Activated CD4-positive, alpha-beta T cell treated with anti-CD3 and anti-CD28 coated beads for 48 hours (primary cell): ENCODE measurements at places on chromosomes 12 and 14.

GRCh38 chr12:65147312-65147905 lies 22.0 kb upstream of the LEMD3 start:
- no peak for DNase-seq

DNA sequence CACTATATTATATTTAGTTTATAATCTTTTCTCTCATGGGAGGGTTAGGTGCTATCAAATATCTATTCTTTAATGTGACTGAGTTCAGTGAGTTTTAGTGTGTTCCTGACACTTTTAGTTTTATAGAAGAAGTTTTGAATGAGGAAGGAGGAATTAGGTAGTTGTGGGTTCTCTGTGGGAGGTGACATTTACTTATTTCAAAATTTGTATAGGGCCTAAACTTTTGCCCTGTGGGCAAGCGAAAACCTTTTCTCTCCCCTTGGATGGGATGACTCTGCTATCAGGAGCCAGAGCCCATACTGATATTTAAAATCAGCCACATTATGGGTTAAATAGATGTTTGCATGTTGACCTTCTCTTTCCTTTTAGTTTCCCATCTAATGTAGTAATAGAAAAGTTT lies 43.6 kb downstream of the SPATS2 start:
- DNase-seq, result no peak

DNA sequence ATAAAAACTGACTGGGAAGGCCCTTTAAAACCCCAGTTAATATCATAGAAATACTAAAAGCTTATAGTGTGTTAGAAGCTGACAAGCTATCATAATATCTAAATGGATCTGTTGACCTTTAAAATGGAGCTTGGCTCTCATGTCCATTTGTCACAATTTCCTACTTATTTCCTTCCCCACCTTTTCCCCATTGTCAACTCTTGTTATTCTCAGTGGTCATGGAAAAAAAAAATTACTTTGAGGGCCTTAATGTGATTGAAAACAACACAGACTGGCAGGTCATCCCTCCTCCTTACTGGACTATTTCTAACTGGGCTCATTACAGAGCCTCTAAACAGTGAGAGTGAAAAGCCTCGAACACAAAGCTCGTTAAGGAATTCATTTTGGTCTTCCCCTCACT lies 13.7 kb upstream of the WNK1 start:
- DNase-seq, result no peak

- DNase-seq, result no peak
Measured at GRCh38 chr12:29212682-29213403, 63.8 kb downstream of the FAR2 start.

GRCh38 chr12:33156042-33156441 lies 259.5 kb upstream of the PKP2 start:
- no peak for DNase-seq

DNA sequence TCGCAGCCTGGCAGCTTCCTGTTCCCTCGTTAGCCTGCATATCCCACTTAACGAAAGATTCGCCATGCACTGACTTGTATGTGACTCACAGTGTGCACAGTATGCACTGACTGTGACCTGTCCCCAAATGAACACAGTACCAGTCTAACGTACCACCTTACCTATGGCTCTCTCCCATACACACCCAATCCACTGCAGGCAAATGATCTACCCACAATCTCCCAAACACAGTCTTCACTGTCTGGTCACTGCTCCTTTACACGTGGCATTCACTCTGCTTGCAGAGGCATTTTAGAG lies 163.5 kb upstream of the EEA1 start:
- DNase-seq, result no peak

DNA sequence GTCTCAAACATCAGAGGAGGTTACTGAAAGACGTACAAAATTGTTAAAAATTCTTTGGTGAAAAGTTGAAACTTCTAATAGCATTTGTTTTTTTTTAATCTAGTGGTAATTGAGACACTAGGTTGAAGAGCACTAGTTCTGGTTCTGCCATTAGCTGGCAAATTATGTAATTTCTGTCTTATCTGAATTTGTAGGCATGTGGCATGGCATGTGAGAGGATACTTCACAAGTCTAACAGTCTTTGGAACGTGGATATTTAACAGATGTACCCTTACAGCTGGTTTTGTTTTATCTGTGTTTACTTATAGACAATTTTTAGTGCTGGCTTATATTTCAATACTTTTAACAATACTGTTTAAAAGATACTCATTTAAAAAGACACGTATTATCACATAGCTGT lies 6.0 kb downstream of the SNAPC1 start:
- no peak for DNase-seq

- DNase-seq, result no peak
Measured at GRCh38 chr12:49086116-49086515, 8.5 kb downstream of the DHH start.

- no peak for DNase-seq
Measured at GRCh38 chr12:32450768-32451167, 51.4 kb downstream of the FGD4 start.

- no peak for DNase-seq
Measured at GRCh38 chr14:90452366-90452765, 55.5 kb downstream of the CALM1 start.

DNA sequence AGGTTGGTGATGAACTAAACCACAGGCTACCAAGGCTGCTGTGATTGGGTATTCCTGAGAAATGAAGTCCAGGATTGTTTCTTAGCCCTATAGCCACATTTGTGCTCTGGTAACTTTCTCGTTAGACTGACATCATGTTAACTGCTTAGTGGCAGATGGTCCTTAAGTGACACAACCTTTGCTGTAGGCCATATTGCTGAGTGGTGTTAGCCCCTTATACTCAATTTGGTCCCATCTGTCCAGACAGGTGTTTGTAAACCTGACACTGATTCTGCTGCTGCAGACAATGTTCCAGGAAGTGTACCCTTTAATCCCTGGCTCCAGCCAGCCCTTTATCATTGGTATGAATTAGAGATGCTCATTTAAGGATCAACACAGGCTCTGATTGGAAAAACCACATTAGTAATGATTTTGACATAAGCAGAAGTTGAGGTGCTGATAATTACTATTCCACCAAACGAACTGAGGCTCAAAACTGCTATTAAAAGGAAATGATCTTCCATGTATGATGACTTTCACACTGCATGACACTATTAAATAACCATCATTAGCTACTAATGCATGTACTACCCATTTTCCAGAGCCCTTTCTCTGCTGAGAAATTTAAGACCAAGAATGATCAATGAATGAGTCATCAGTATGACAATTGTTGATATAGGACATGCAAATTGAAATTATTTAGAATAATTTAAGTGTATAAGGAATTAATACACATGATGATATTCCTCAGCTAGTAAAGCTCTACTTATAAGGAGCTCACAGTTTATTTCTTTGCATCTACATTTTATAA lies 3.6 kb upstream of the SSTR1 start:
- DNase-seq, result no peak

DNA sequence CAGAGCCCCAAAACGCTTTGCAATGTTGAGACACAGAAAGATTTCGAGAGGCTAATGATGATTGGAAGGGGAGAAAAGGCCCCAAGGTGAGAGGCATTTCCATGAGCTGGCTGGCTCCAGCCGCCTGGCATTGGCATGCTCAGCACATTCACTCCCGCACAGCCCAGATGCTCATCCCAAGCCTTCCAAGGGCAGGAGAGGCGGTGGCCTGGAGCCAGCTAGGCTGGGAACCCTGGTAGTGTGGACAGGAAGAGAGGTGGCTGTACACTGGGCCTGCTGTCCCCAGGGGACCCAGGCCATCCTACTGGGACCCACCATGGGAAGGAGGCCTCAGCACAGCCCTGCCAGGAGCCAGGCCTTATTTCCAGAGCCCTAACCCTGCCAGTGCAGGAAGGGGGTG lies 72.2 kb downstream of the SPTB start:
- DNase-seq, result no peak

DNA sequence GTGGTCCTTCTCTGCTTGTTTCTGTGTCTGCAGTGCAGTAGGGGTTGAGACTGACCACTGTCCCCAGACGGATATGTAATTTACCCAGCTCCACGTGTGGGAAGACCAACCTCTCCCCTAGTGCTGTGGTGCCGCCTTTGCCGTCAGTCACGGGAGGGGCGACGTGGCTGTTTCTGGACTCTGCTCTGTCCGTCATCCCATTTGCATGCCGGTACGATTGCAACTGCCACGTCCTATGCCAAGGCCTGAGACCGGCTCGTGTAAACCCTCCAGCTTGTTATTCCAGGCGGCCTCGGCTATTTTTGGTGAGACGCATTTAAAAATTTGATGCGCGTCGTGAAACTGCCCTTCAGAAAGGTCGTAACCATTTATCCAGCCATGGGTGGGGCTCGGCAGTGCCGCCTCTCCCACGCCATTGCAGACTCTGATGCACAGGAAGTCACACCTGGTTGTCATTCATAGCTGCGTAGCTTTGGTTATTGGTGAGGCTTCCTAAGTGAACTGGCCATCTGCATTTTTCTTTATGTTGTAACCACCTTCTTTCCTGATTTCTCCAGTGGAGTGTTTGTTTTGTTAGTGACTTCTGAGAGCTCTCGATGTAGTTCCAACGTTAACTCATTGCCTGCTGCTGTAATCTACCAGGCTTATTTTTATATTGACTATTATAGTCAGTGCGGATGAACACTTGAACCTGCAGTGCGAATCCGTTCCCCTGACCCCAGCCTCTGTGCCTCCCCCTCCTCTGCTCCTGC lies 75.1 kb downstream of the ADGRD1 start:
- DNase-seq, result no peak

GRCh38 chr12:4943067-4943937 lies 33.6 kb downstream of the KCNA1 start:
- DNase-seq, result no peak

GRCh38 chr12:15404485-15404884 lies 82.2 kb downstream of the PTPRO start:
- DNase-seq, result no peak

GRCh38 chr12:113437729-113438100 lies 15.5 kb downstream of the SDSL start:
- no peak for DNase-seq

DNA sequence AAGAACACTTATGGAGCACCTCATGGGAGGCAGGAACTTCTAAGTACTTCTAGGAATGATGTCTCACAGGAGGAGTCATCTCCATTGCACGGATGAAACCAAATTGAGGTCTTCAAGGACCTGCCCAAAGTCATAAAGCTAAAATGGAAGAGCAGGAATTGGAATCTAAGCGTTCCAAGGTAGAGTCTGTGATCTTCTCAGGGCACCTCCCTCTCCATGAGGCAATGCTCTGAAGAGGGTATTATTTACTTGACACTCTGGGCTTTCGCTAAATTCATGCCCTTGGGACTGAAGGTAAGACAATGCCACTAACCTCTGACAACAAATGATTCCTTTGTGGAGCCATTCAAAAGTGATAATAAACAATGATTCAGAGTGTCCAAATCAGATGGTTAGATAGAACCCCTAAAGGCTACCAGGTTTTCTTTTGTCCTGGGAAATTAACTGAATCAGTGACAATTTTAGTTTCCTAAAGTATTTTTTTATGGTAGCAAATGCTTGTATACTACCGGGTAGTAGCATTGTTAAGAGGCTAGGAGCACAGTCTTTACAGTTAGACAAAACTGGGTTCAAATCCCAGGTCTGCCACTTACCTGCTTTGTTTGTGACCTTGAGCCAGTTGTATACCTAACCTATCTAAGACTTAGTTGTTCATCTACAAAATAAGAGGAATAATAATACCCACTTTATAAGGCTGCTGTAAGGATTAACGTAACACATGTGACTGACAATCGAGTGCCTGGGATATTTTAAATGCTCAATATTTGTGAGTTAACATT lies 12.3 kb downstream of the HMGA2 start:
- no peak for DNase-seq

GRCh38 chr14:76664790-76665189 lies 96.5 kb upstream of the VASH1 start:
- no peak for DNase-seq

DNA sequence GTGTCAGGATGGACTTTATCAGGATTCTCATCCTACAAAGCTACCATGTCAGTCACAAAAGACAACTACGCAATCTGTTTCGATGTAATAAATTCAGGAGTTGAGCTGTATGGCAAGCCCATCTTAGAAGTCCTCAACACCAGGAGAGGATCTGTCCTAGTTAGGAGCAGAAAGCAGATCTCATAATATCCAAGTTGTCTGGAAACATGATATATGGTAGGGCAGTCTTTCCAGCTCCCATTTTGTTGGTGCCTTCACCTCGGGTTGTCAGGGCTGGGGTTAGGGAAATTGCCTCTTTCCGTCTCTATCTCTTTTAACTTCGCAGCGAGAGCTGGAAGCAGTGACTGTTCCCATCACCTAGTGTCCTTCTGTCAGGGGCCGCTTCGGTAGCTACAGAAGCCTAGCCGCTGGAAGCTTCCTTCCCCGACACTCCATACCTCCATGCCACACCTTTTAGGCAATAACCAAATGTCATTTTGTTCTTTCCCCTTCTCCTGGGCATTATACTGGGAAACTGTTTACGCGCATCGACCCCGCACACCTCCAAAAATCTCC lies 1.4 kb downstream of the NIN start:
- DNase-seq, result no peak

- DNase-seq, result no peak
Measured at GRCh38 chr12:49366096-49366651, 1.1 kb upstream of the SPATS2 start.

DNA sequence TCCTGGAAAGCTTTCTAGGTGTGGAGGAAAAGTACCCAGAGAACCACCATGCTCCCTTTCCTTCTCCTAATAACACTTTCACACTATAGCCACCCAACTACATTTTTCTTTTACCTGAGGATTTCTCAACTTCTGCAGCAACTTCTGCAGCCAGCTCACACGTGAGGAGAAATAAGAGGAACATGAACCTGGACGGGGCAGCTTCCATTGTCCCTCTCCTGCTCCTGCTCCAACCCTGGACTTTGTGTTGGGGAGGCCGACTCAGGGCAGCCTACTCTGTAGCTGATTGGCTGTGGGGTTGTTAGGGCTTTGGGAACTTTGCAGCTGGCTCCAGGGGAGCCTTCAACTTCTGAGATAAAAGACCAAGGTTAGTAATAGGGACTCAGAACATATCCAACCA lies at the start of gene ERP27:
Gene ERP27 (minus strand): TSS at position 237 of the 400 bp plus-strand sequence. CDS start 29 bp downstream, at position 208.
- DNase-seq, result no peak

DNA sequence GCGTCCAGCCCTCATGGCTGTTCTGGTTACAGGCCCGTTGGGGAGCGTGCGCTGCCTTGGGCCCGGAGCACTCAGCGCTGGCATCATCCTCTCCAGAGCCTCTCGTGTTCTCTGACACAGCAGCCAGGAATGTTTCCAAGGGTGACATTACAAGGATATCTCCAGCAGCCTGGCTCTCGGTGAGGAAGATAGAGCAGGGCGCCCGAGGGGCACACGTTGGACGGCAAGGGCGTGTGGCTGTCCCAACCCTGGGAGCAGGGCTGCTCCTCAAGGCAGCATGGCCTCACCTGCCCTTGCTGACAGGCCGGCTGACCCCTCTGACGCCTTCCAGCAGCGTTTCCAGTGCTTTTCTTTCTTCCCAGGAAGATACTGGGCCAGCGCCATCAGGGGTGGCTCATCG lies 14.4 kb downstream of the LRCOL1 start:
- DNase-seq, result no peak

DNA sequence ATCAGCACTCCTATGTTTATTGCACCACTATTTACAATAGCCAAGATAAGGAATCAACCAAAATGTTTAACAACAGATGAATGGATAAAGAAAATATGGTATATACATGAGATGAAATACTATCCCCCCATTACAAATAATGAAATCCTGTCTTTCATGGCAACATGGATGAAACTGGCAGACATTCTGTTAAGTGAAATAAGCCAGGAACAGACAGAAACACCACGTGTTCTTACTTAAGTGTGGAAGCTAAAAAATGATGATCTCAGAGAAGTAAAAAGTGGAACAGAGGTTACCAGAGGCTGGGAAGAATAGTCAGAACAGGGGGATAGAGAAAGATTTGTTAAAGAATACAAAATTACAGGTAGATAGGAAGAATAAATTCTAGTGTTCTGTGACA lies 113.7 kb upstream of the MDM1 start:
- no peak for DNase-seq

GRCh38 chr12:90020881-90021280 lies 312.2 kb upstream of the ATP2B1 start:
- DNase-seq, result no peak
